ENCODE measurements at places on chromosomes 1 and 21.

- DNase-seq: peak; percentile 26
Observed at GRCh38 chr1:239587066-239587465, 200.7 kb downstream of the CHRM3 start.

GRCh38 chr1:30413111-30413440, 310.3 kb downstream of the MATN1 start:
- no peak for DNase-seq

GRCh38 chr21:45742247-45742646, 98.7 kb downstream of the PCBP3 start:
- DNase-seq: no peak

DNA sequence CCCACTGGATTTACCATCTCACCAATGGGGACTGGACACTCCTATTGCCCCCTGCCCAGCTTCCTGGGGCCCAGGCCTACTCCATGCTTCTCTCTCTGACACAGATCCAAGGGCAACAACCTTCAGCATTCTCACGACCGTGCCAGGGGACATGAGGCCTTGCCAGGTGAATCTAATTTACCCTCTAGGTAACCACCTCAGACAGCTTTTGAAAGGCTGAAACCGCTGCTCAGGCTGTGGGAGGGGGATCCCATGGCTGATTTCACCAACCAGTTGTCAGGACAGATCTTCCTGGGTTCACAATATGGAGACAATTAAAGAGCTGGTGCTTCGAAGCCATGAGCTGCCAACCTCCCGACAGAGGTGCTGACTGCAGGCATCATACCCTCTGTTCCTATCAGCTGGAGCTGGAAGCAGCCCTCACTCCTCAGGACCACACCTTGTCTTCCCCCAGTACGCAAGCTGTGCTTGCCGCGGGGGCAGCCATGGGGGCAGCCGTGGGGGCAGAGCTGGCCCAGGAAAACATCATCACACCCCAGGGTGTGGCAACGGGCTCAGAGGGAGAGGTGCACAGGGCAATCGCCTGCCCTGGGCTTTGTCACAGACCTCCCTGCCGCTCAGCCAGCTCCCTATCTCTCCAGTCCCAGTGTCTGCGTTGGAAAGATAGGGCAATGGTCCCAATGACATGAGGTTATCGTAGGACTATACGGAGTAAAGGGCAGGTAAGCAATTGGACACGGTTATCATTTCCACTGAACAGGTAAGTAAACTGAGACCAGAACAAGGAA, 120.2 kb downstream of the DMRTB1 start:
- no peak for DNase-seq

DNA sequence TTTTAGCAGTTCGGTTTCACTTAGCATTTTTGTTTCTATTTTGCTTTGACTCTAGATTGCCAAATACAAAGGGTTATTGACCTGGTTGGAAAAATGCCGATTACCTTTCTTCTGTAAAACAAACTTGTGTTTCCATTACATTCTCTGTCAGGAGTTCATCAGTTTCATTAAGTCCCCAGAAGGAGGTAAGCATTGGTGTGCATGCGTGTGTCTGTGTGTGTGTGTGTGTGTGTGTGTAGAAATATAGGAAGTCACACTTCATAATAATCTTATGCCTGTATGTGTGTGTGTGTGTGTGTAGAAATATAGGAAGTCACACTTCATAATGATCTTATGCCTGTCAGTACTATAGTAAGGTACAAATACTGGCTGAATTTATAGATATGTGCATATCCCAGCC, 10.0 kb downstream of the RGSL1 start:
- DNase-seq: no peak

GRCh38 chr1:82218846-82219245, 418.1 kb downstream of the ADGRL2 start:
- no peak for DNase-seq

DNA sequence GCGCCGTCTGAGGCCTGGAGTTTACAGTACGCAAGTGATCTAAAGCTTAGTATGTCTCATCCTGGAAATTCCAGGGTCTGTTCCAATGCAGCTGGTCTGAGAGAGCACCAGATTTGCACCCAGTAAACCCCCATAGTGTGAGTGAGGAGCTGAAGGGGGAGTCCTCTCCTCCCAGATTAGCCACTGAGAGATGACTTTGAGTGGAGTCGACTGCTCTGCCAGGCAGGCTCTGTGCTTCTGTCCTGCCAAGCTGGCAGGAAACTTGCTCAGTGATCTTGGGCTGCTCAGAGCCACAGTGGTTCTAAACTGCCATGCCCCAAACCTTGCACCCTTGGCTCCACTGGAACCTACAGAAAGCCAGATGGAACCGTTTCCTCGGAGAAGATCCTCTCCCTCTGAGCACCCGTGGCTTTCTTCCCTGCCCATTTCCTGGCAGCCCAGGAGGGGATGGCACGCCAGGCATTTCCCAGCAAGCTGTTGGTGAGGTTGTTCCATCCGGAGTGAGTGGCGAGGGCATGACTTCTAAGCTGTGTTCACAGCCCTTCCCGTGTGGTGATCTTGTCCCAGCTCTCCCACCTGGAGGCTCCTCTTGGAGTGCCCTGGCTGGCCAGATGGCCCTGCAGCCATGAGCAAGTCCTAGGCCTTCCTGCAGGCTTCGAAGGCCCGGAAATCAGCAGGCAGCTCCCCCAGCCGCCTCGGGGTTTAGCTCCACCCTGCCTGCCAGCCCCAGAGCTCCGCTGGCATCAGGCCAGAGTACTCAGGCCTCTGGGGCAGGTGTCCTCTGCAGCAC, 125.9 kb upstream of the VAMP3 start:
- DNase-seq: no peak

- peak; percentile 59 for DNase-seq
Observed at GRCh38 chr1:9615316-9616063, 26.8 kb downstream of the TMEM201 start.

GRCh38 chr1:229657993-229658755, 32.1 kb downstream of the URB2 start:
- no peak for DNase-seq

All from activated naive CD8-positive, alpha-beta T cell treated with anti-CD3 and anti-CD28 coated beads, Interleukin-2, amount 50 U/mL, for 24 hours (primary cell).